Astrocyte of the hippocampus (primary cell): ENCODE measurements at places on chromosomes 2 and 18.

DNA sequence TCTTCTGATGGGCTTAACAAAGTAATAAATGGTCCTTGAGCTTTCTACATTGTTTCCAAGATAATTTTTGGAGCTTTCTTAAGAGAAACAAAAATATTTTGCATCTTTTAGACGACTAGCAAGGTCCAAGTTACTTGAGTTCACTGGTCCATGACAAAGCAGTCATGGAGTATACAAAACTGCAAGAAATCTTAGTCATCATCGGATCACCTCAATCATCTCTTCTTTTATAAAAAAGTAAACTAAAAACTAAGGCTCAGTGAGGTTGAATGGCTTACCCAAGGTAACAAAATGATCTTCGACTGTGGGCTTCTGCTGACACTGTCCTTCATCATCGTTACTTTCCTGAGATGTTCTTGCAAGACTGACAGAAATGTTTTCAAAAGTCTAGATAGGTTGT lies 11.9 kb downstream of the FIGN start:
- no peak for DNase-seq

- no peak for DNase-seq
These were observed 169.8 kb downstream of the TNS1 start for GRCh38 chr2:217832987-217833386.

DNA sequence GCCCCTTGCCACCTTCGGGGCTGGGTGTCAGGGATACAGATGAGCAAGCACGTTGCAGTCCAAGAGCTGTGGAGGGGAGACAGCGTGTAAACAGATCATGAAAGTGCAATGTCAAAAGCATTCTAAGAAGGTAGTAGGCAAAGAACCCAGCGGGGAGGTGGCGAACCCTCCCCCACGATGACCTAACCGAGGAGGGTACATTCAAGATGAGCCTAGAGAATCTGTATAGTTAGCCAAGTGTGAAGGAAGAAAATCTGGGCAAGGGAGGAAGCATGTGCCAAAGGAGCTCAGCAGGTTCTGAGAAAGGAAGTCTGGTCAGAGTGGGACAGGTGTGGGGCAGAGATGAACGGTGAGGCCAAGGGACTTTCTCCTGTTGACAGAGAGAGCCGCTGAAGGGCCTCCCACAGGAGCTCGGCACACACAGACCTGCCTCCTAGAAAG lies 106.9 kb downstream of the SP3 start:
- DNase-seq: no peak

- DNase-seq: peak; percentile 24
These were observed 2.0 kb downstream of the EDAR start for GRCh38 chr2:108986916-108987510.

GRCh38 chr2:189203177-189203799 lies 23.7 kb upstream of the COL5A2 start:
- DNase-seq: no peak

GRCh38 chr2:120228503-120228902 lies 5.3 kb upstream of the TMEM185B start:
- no peak for DNase-seq

GRCh38 chr18:78999939-79000338 lies 20.3 kb downstream of the SALL3 start:
- no peak for DNase-seq

GRCh38 chr2:224838335-224838734 lies 122.2 kb upstream of the CCDC195 start:
- DNase-seq: no peak

- no peak for DNase-seq
These were observed 109.6 kb downstream of the PRELID3A start for GRCh38 chr18:12517142-12517825.

DNA sequence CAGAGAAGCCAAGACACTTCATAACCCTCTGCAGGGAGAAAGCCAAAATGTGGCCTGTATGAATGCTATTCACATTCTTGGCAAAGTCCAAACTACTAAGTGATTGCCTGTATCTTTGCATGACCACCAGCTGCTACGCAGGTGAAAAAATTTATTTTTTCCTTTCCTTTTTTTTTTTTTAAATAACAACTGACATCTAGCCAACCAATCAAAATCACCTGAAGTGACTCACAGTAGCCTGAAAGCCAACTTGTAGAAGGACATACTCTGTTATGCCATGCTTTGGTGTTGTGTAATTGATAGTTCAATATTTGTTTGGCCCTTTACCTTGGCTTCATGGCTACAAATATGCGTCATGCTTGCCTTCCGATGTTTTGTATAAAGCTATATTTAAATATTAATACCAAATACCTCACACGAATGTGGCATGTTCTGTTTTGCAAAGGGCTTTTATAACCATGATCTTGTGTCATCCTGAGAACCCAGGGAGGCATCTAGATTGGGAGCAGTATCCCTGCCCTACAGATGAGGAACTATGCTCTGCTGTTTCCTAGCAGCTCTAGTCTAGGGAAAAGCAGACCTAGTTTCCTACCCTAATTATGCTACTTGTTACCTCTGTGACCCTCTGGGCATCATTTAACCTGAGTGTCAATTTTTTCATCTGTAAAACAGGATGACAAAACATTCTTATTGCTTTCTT lies 102.1 kb downstream of the MYOM1 start:
- DNase-seq: no peak

DNA sequence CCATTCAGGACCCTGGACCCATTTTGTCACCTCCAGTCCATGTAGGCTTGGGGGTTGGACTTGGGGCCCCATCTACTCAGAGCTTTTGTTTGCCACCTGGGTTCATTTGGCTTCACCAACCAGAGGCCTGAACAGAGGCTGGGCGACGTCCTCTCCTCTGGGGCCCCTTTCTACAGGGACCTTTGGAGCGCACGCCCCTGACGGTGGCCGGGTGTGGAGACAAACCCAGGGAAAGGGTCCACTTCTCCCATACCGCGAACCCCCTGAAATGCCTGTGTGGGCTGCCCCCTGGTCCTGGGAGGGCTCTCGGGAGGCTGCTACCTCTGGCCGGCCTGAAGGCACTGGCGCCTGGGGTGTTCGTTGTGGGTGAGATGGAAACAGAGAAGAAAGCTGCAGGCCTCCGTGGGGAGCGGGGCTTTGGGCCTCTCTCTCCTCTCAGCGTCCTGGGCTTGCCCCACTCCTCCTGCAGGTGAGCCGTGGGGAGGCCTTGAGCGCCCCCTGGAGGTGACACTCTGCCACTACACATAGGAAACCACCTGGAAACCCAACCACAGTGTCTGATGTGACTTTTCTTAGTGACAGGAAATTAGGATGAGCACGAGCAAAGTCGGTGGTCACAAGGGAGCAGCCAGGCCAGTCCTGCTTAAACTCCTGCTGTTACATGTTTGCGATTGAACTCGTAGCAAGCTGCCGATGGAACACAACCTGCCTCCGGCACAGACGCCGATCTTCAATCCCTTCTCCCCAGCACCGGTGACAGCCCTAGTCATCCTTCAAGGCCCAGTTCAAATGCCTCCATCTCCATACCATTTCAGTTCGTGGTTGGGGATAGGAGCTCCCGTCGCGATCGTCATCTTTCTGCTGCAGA lies 12.0 kb upstream of the NTSR2 start:
- DNase-seq: peak; percentile 36

GRCh38 chr2:60735496-60736250 lies 20.4 kb upstream of the PAPOLG start:
- DNase-seq: peak; percentile 28

DNA sequence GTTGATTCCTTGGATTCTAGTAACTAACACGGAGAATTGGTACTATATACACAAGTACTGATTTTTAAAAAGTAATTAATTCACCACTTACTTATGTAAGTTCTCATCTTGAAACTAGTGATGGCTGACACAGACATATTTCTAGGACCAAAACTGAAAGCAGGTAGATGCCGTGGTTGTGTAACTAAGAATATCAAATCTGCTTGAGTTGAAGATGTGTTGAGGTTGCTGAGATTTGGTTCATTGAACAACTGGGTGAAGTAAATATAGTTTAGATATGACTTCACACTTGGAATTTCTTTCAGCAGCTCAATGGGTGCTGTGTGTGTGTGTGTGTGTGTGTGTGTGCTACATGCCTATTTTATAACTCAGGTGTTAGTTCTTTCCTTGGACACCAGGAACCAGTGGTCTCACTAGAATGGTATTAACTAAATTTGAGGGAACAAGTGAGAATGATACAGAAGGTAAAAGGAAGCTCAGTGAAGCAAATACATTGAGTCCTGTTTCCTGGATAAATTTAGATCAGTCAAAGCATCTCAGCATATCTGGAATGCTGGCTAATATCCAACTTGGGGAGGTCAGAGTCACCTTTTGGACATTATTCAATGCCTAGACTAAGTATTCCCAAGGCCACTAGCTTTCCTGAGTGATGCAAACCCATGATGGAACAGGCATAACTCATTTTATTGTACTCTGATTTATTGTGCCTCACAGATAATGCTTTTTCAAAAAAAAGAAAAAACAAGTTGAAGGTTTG lies 110.7 kb upstream of the ZEB2 start:
- no peak for DNase-seq

DNA sequence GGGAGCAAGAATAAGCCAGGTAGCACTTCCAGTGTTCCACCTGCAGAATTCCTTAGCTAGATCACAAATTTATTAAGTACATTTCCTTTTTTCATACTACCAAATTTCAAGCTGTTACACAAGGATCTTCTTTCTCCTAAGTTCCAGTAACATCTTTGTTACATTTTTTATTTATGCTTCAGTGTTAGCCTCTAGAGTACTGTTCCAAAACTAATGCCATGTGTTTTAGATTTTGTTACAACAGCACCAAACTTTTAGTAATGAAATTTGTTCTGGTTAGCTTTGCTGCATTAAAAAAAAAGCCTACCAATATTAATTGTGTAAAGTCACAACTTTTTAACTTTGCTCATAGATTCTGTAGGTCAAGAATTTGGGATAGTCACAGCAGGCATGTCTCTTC lies 161.1 kb downstream of the CAMKMT start:
- DNase-seq: no peak

DNA sequence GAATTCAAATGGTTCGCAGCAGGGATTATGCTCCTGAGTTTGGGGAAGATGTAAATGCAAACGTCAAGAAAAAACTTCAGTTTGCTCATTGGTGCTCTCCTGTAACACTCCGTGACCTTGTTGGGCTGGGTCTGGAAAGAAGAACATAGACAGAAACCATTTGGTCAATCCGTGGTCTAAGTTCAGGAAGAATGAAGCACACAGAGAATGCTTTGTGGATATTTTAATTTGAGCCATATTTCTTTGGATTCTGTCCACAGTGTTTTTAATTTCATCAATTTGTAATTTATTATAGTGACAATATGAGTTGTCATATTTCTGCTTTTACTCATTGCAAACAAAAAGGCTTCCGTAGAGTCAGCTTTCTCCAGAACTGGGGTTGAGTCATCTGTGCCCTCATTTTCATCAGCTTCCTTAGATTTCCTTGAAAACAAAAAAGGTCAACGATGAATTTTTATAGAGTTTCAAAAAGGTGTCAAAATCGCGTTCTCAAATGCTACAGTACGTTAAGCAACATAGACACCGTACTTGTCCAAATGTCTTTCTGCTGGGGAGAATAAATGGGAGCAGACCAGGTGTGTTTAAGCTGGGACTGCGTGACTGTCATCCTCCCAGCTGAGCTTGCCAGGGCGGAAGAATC lies 606.4 kb downstream of the RNF144A start:
- no peak for DNase-seq

DNA sequence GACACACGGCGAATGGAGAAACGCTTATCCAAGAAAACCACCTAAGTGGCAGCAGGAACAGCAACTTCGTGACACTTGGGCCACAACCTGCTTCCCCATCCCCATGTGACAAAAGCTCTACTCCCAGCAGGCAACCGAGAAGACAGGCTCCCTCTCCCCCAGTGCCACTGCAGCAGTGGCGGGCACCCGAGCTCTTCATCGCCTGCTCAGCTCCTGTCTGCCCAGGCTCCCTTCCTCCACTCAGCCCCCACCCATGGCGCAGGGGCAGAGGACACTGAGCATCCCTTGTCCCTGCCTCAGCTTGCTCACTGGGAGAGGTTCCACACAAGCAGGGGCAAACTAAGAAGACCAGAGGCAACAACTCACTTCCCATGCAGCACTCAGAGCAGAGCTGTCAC lies 22.9 kb downstream of the SLC66A2 start:
- DNase-seq: no peak

DNA sequence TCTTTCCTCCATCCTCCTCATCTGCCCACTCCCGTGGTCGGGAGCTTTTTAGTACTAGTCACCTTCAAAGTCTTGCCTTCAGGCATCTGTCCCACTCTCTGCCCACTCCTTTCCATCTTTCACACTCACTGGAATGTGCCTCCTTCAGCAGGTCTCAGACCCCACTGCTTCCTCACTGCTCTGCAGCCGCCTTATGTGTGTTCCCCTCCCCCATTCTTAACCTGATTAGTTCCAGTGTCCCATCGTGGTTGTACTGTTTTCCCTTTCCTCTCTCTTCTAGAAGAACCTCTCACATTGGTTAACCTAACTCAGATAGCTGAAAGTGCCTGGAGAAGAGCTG lies 3.0 kb downstream of the ARMC9 start:
- no peak for DNase-seq

GRCh38 chr2:48483506-48483905 lies 46.4 kb upstream of the STON1 start:
- DNase-seq: peak; percentile 80

DNA sequence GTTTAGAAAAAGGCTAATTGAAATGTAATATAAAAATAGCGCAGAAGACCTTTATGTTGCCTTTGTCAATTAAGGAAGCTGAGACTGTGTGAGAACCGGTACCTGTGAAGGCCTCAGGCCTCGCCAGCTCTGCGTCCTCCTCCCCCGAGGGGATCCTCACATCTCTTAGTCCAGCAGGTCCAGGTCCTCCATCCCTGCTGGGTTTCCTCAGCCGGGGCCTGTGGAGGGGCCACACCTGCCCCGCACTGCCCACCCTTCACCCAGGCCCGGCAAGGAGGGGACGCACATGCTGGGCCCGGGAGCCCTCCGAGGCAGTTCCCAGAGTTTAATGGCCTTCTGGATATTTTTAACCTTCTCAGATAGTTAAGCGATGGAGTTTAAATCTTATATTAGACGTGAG lies 3.5 kb downstream of the KCNG2 start:
- DNase-seq: no peak

DNA sequence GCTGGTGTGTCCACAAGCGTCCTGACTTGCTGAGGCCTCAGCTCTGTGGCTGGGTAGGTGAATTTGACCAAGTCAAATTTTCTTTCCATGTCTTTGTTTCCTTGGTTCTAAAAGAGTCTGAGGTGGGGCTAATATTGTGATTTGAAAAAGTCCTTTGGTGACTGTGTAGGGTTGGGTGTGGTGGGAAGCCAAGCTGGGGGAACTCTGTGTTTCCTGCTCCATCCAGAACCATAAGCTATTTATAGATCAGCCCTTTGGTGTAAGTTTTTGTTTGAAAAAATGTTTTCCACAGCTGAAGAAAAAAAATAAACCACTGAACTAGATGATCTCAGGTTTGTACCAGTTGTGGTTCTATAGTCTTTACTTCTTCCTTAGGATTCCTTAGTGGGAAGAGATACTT lies 462.7 kb downstream of the TGIF1 start:
- no peak for DNase-seq

GRCh38 chr2:169964740-169965139 lies 137.5 kb downstream of the UBR3 start:
- DNase-seq: no peak
